ENCODE measurements at places on chromosomes 3 and 15. TPM values are rescaled to one million over a fixed set of nuclear protein-coding genes. Genes with fewer than 3 reads are reported as not detected.

CCDC80 gene
- total RNA-seq, result 0.02 TPM

CCR8 gene
- 12.6 TPM for total RNA-seq

LMCD1 gene
- 1.1 TPM for total RNA-seq

CYP19A1 gene
- 1.1 TPM for total RNA-seq

Measured in T-helper 2 cell treated with Interferon-gamma antibody and Interleukin-4, amounts not matched to agents 100 ng/mL and 5 ng/mL, for 36 hours (primary cell).